ENCODE measurements at places on chromosomes 5 and 9. TPM values are rescaled to one million over a fixed set of nuclear protein-coding genes. Genes with fewer than 3 reads are reported as not detected.

DNA sequence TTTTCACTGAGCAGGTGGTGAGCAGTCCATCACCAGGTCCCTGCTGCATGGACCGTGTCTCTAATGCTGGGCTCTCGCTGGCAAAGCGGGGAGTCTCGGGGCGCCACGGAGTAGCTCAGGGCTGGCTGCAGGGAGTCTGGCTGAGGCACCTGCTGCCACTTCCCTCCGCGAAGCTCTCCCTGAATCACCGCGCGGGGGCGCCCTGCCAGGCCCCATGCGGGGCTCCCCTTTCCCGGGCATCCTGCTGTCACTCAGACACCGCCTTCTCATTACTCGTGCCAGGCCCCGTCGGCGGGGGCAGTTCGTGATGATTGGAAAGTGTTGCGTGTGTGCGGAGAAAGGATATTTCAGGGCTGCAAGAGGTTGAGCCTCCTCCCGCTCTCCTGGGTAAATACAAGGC lies 335.8 kb downstream of the IRX2 start:
- DNase-seq, result no peak

DNA sequence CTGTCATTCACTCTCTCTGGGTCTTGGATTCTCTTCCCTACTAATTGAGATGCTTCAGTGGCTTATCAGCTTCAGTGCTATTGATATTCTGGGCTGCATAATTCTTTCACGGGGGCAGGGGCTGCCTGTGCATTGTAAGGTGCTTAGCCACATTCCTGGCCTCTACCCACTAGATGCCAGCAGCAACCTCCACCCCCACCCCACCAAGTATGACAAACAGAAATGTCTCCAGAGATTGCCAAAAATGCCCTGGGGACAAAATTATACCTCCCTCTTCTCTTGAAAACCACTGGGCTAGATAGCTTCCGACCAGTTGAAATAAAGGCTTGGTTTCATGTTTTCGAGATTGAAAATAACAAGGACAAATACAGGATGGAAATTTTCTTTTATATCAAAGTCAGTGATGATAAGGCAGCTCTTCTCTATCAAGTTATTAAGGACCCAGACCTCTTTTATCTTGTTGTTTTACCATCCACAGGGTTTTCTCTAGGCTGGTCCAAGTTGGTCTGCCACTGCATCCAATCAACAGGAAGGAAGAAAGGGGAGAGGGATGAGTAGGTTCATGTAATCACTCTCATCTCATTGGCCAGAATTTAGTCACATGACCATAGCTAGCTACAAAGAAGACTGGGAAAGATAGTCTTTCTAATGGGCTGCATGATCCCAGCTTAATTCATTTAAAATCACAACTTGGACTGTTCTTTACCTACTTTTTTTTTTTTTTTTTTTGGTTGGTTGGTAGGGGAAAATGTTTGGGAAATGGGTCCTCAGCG lies 92.1 kb upstream of the RANBP3L start:
- no peak for DNase-seq

DNA sequence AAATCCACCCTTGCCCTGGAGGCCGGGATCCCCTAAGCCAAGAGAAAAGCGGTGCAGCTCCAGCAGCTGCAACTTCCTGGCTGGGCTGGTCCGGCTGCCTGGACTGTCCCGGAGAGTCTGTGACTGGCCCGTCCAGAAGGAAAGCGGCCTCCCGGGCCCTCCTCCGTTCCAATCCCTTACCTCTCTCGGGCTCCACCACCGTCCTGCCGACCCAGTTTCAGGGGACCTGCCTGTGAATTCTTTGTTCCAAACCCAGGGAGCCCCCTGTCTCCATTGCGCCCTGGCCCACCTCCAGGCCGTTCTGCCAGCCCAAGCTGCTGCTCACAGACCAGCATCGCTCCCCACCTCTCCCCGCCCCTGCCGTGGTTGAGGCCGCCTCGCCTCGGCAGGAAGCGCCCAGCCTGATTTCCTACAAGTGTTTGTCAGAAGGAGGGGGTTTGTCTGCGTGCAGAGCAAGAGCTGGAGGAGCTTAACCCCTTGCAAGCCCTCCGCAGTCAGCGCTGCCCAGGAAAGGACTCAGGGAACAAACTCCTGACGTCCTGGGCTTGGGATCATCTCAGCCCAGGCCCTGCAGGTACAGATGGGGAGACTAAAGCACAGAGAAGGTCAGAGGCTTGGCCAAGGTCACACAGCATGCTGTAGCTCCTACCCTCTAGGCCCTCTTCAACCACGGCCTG lies at the start of gene AKNA:
Gene AKNA (minus strand): TSS at position 303 of the 677 bp plus-strand sequence. CDS start 6,649 bp downstream, outside the sequence.
- DNase-seq, result peak; percentile 92

GRCh38 chr5:60722416-60722815 lies 22.4 kb upstream of the DEPDC1B start:
- peak; percentile 10 for DNase-seq

- DNase-seq, result peak; percentile 61
Observed at GRCh38 chr5:34511915-34512314, 144.2 kb upstream of the RAI14 start.

Gene PCDHAC1
- 0.41 TPM for total RNA-seq

DNA sequence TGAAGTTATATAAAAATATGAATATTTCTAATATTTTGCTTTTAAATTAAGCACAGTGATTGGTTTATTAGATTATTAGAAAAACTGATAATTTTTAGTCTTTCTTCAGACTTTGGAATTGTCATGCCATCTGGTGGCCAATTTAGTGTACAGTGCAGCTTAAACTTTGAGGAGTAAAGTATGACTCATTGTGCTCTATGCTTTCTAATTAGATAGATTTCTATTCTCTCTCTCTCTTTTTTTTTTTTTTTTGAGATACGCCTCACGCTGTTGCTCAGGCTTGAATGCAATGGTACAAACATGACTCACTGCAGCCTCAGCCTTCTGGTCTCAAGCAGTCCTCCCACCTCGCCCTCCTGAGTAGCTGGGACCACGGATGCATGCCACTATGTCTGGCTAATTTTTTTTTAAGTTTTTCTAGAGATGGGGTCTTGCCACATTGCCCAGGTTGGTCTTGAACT lies 42.1 kb upstream of the GPR21 start:
- peak; percentile 48 for DNase-seq
